ENCODE measurements at places on chromosomes 6 and 20.
A peak's percentile ranks its signal among the peaks of the same experiment; 100 is the strongest.

GRCh38 chr20:63591147-63591533 is 17.1 kb upstream of the HELZ2 start:
- no peak for DNase-seq

- DNase-seq, result no peak
These were observed 54.7 kb downstream of the VEGFA start for GRCh38 chr6:43824703-43825064.

GRCh38 chr6:5325173-5325572 is 63.9 kb downstream of the FARS2 start:
- no peak for DNase-seq

- no peak for DNase-seq
These were observed 6.4 kb upstream of the PMEPA1 start for GRCh38 chr20:57716202-57716601.

GRCh38 chr20:48192109-48192508 is 406.8 kb upstream of the SULF2 start:
- no peak for DNase-seq

- DNase-seq, result peak; percentile 42
These were observed 10.1 kb downstream of the HFE start for GRCh38 chr6:26097268-26097875.

GRCh38 chr6:137084865-137085617 is 40.3 kb upstream of the IL20RA start:
- no peak for DNase-seq

- DNase-seq, result no peak
These were observed 1.2 kb upstream of the TMEM181 start for GRCh38 chr6:158558415-158559306.

- DNase-seq, result peak; percentile 54
These were observed 242.9 kb downstream of the CDC5L start for GRCh38 chr6:44630125-44631028.

- no peak for DNase-seq
These were observed 209.8 kb downstream of the TFAP2A start for GRCh38 chr6:10205120-10205519.
